Upper lobe of left lung (tissue), 6 donors: ENCODE measurements at places on chromosomes 16 and 17.

GRCh38 chr17:6639586-6640535 is 650 bp downstream of the KIAA0753 start:
- DNase-seq: peak; percentile 44

DNA sequence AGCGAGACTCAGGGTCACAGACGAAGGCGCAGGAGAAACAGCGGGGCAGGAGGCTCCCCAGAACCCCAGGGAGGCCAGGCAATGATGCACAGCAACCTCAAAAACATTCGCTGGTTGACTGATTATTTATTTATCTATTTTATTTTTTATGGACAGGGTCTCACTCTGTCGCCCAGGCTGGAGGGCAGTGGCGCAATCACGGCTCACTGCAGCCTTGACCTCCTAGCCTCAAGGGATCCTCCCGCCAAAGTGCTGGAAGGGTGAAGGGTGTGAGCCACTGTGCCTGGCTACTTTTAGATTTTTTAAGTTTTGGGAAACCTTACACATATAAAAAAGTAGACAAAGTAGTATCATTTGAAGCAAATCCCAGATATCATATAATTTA is 83.5 kb downstream of the ZNF778 start:
- no peak for DNase-seq

GRCh38 chr17:74383141-74383540 is 15.8 kb downstream of the GPR142 start:
- DNase-seq: no peak

DNA sequence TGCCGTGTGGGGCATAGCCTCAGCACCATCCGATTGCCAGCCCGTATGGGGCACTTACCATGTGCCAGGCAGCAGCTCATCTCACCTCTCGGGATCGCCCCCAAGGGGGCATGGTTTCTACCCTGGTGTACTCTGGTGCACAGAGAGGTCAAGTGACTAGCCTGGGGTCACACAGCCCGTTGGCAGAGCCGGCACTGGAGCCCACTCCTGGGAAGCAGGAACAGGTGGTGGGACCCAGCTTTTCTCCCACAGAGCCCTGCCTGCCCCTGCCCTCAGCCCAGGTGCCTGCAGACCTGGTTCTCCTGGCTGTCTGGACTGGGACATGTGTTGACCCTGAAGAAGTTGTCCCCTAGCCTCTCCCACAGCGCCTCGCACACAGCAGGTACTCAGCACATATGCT is 141.8 kb upstream of the CIBAR2 start:
- no peak for DNase-seq

DNA sequence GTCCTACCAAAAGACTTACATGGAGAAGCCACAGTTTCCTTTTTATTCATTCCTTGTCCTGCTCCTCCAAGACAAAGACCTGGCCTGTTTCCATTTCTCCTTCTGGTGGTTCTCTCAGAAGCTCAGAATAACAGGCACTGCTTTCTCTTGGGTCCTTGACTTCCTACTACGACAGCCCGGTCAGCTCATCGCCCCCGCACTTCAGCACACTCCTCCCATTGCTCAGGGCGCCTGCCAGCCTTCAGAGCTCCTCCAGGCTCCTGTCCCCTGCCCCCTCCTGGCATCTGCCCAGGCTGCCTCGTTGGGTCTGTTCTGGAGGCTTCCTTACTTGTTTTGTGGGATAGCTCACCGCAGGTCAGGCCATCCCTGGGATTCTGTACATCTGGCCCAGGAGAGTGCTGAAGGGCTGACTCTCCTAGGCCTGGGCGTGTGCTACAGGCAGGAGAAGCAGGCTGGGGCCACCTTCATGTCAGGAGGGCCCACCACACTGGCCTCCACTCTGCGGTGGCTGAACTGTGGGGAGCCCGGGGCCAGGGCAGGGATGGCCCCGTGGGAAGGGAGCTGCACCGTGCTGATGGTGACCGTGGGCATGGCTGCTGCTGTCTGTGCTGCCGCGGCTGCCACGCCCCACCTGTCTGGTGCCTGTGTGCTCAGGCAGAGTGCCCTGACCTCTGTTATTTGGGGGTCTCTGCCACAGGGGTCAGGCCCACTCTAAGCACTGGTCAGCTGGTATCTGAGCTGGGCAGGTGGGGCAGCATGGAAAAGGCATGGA is 17.7 kb downstream of the TCF25 start:
- DNase-seq: no peak

- DNase-seq: no peak
Measured at GRCh38 chr16:89139907-89140361, 31.6 kb upstream of the CDH15 start.

DNA sequence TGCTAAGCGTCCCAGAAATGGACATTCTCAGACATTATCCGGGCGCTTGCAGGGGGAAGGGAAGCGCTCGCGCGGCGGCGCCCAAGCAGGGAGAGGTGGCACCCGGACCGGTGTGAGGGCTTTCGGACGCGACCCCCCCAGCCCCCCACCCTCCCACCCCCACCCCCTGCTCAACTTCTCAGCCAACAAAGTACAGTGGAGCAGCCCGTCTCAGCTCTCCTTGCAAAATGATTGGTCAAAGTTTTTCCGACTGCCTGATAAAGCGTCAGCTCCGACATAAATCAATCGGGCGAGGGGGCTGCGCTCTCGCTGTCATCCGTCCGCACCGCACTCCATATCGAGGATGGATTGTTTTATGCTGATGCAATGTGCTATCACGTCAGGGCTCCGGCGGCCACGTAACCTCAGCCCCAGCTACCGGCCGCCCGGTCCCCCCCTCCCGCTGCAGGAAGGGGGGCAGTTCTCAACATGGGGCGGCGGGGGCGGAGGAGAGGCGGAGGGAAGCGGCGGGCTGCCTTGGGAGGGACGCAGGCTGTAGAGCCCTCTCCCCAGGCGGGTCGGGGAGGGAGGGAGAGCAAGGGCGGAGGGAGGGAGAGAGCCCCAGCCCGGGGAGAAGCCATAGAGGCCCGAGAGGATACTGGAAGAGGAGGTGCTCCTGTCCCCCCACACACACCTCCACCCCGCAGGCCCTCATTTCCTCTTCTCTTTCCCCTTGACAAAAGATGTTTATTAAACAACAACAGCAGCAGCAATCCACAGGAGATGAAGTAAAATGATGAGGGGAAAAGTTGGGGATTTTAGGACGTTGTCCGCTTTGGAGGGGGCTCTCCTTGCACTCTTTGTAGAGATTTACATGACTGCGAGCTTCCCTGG is at the start of gene HOXB9:
HOXB9 (minus strand) TSS at position 114 of the 873 bp plus-strand sequence; CDS start at position 25, 89 bp downstream.
- peak; percentile 74 for DNase-seq

- peak; percentile 96 for DNase-seq
Measured at GRCh38 chr16:57984443-57985203, 13.7 kb upstream of the CNGB1 start.

DNA sequence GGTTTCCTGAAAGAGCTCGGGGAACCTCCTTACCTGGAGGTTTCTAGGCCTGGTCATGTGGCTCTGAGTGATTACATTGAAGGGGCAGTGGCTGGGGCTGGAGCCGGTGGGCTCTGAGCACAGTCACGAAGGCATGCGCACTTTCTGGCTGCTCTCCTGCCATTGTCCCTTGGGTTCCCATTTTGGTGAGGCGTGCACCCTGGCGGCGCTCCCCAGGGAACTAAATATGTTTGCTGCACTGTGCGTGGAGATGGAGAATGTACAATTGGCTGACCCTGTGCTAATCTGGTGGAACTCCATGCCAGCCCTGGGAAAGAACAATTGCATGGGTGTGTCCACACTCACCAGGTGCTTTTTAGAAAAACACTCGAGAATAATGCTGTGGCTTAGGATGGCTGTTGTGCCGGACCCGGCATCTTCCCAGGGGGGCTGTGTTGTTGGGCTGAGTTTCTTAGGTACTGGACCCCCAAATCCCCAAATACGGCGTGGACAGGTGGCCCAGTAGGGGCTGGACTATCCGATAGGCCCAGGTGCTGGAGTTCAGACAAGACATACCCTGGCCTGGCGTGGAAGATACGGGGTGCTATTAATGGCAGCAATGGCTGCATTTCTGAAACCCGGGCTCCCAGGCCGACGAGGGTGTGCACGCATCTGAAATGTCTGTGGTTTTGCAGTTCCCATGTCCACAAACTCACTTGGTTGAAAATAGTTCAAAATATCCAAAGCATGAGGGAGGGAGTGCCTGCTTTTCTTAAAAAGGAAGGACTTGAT is 230.5 kb downstream of the SEC14L1 start:
- no peak for DNase-seq

DNA sequence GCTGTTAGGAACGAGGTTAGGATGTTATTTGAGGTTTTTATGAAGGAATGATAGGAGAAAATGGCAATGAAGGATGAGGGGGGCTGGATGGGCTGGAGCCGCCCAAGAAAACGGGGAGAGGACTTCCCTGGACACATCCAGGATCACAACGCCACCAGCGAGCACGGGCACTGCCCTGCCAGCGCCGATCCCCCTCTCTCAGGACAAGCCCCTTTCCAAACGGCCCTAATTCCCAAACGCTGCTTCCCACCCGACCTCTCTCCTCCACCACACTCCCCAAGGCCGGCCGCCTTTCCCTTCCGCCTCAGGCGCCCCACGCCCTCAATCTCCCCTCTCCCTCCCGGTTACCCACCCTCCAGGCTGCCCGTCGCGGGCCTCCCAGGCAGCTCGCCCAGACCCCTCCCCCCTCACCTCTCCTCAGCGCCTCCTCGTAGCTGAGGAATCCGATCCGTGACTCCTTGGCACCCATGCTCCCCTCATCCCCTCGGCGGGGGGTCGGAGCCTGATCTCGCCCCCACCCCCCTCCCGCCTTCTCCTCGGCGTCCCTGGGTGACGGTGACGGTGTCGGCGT is 377 bp downstream of the USP32 start:
- no peak for DNase-seq

DNA sequence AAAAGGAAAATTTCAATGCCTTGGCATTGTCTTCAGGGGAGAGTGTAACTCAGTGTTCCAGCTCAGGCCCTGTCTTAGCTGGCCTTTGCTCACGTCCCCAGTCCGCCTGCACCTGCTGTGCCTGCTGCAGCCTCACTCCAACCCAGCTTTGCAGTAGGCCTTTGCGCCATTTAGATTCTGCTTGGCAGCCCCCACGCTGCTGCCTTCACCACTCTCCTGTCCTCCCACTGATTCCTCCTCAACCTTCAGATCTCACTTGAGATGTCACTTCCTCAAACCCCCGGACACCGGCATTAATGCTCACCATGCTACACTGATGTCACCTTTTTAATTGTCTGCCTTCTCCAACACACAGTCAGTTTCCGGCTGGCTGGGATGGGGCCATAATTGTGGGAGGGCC is 166.2 kb downstream of the SHISA9 start:
- no peak for DNase-seq

GRCh38 chr17:29091606-29092289 is 48.8 kb downstream of the PIPOX start:
- DNase-seq: no peak

DNA sequence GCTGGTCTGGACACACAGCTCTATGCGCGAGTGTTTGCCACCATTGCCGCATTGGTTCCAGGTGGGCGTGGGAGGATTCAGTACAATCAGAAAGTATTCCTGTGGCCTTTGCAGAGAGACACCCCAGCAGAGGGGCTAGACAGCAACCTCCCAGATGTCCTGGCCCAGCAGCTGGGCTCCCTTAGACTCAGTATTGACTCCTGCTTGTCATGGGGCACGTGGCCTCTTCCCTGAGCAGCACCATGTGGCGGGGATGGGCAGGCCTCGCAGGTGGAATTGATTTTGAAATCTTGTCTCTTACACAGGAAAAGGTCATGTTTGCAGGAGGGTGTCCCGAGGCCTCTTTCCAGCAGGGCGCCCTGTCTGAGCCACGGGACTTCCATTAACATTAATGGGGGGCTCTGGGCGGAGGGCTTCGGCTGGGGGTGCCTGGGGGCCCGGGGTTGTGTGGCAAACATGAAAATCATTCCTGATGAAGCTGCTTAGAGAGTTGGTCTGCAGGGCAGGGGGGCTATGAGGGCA is 96.4 kb downstream of the C16orf78 start:
- DNase-seq: peak; percentile 41

- DNase-seq: no peak
Measured at GRCh38 chr16:25978218-25978617, 286.5 kb downstream of the HS3ST4 start.

DNA sequence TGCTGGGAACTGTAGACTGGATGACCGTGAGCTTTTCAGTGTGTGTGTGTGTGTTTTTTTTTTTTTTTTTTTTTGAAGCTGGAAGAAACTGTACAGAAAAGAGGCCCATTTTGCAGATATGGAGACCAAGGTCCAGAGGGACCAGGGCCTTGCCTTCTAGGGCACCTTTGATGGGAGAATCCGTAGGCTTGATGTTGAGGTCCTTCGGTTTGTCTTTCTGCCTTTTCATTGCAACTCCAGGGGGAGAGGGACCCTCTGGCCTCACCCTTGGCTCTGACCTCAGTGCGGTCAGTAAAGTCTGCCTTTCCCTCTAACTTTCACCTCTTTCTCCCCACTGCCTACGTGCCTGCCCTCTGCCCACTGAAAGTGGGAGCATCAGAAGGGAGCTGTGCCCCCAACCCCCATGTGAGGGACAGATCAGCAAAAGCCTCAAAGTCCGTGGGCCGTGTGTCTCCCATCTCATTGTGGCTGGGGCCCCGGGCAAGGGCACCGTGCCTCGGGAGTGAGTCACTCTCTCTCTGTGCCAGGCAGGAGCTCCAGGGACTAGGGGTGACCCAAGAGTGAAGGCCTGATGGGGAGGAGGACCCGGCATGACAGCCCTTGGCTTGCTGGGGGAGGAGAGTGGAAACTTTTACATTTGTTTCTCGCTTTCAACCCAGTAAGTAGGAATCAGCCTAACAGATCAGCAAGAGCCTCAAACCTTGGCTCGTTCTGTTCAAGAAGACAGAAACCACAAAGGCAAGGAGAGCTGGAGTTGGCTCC is 123.6 kb downstream of the CMIP start:
- peak; percentile 66 for DNase-seq

GRCh38 chr17:58902322-58902721 is 146.7 kb downstream of the PPM1E start:
- DNase-seq: no peak

DNA sequence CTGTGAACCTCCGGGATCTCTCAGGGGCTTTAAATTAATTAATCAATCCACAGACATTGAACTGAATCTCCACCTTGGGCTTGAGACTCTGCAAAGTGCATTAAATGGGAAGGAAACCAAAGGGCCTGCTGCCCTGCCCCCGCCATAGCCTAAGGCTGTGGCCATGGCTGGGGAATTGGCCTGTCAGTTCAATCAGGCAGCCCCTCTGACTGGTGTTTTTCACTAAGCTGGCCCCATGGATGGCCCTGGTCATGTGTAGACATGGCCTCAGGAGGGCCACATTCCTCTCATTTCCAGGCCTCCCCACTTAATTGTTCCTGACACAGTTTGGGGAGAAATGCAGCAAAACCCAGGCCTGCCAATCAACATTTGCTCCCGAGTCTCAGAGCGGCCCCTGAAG is 499.8 kb downstream of the WWOX start:
- no peak for DNase-seq

GRCh38 chr17:72175787-72176515 is 55.1 kb downstream of the SOX9 start:
- no peak for DNase-seq

DNA sequence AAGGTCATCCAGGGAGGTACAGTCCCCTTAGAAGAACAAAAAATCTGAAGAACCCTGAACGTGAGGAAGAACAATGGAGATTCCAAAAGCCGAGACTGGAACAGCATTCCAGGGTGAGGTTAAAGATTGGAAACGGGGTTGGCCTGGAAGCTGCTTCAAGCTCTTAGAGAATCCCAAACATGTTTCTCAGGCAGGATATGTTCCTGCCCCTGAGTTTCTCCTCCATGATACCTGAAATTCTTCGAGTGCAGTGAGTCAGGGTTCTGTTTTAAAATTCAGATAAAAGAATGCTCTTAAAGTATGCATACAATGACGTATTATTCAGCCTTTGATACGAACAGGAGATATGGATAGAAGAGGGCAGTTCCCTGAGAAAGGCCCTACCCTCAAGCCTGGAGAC is 293.1 kb downstream of the HS3ST3B1 start:
- DNase-seq: no peak

GRCh38 chr17:62704381-62704971 is 77.0 kb downstream of the MRC2 start:
- no peak for DNase-seq

- DNase-seq: no peak
Measured at GRCh38 chr16:87854053-87854906, 15.0 kb downstream of the SLC7A5 start.
